ENCODE measurements at places on chromosomes 7 and 10.

GRCh38 chr7:131183611-131184119 lies 144.0 kb upstream of the MKLN1 start:
- no peak for DNase-seq

DNA sequence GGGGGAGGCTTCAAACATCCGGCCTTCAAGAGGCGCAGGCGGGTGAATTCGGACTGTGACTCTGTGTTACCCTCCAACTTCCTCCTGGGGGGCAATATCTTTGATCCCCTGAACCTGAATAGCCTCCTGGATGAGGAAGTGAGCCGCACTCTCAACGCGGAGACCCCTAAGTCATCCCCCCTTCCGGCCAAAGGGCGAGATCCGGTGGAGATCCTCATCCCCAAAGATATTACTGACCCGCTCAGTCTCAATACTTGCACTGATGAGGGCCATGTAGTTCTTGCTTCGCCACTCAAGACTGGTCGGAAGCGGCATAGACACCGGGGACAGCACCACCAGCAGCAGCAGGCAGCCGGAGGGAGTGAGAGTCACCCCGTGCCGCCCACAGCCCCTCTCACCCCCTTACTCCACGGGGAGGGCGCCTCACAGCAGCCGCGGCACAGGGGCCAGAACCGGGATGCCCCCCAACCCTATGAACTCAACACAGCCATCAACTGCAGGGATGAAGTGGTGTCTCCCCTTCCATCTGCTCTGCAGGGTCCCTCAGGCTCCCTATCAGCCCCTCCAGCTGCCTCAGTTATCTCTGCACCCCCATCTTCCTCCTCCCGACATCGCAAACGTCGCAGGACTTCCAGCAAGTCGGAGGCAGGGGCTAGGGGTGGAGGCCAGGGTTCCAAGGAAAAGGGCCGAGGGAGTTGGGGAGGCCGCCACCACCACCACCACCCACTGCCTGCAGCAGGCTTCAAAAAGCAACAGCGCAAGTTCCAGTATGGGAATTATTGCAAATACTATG lies 1.1 kb downstream of the MEPCE start:
- peak; percentile 29 for DNase-seq

- no peak for DNase-seq
Observed at GRCh38 chr7:151844071-151844824, 32.7 kb downstream of the PRKAG2 start.

DNA sequence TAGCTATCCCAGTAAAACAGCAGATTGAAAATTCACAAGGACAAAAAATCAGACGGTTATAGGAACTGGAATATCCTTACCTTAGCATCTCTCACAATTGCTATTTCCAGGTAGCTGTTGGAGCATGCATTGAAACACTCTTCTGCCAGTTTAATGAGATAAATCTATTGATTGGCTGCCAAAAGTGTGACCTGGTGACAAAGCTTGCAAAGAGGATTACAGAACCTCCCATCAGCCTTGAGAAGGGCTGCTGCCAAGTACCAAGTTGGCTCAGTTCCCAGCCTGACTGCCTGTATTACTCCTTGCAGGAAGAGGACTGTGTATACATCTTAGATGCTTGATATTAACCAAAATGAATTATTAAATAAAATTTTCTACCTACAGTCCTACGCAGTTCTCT lies 5.1 kb downstream of the PRLHR start:
- DNase-seq, result no peak

DNA sequence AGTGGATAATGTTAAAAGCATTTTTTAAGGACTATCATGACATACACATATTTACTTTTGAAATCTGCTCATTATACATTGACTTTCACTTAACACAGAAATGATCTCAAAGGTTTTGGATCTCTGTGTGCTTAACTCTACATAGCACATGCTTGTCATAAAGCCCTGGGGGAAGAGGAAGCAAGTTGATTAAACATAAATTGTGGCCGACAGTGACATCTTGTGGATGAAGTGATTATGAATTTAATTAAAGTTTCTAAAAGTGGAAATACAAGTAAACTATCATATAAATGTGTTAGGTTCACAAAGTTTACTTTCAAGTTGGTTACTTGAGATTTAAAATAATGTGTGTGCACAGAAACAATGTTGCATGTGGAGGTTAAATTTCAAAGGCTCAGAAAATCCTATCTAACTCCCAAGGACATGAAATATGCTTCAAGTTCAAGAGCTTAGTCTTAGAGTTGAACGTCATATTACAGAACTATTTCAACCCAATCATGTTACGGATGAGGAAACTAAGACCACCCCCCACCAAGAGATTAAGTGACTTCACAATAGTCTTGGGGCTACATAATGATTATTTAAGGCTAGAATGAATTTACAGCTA lies 1247.8 kb downstream of the GATA3 start:
- no peak for DNase-seq

- DNase-seq, result no peak
Observed at GRCh38 chr10:111837985-111838384, 345.6 kb downstream of the GPAM start.

DNA sequence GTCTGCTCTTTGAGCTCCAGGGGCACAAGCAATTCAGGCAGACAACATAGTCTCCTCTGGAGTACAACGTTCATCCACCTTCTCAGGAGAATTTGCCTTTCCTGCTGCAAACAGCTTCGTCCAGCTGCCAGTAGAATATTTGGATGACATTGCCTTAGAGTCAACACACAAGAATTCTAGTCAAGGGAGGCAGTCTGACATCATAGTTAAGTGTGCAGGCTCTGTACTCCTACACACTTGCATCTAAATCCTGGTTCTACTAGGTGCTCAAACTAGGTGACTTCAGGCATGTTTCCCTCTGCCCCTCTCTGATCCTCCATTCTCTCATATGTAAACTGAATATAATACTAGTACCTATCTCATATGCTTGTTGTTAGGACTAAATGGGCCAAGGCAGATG lies 314.8 kb downstream of the HPSE2 start:
- no peak for DNase-seq

- DNase-seq, result no peak
Observed at GRCh38 chr7:26538216-26538615, 246.6 kb downstream of the SNX10 start.

GRCh38 chr10:6990891-6991290 lies 410.8 kb upstream of the PRKCQ start:
- DNase-seq, result no peak

GRCh38 chr10:3829156-3830050 lies 44.4 kb upstream of the KLF6 start:
- no peak for DNase-seq

DNA sequence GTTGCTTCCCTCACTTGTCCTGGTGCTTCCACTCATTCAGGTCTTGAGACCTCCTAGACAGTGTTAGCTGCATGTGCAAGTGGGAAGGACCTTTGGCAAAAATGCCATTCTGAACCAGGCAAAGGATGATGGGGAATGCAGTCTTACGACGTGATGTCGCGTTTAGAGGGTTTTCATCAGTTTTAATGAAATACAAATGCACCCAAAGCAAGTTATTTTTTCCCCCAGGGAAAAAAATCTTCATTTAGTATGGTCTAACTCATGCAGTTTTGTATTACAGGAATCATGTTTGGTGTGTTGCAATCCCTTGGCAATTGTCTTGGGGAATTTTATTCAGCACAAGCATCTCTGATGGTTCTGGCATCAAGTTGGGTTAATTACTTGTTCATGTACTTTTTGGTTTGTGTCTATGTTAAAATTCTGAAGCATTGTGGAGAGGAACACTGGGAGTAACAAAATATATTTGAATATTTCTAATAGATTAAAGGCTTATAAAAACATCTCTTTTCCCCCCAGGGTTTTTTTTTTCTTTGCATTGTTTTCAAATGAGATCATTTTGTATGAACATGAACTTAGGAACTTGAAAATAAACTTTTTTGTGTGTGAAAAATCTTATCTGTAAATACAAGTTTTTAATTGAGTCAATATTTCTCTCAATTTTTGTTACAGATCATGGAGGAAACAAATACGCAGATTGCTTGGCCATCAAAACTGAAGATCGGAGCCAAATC lies 188.9 kb downstream of the BICC1 start:
- no peak for DNase-seq

DNA sequence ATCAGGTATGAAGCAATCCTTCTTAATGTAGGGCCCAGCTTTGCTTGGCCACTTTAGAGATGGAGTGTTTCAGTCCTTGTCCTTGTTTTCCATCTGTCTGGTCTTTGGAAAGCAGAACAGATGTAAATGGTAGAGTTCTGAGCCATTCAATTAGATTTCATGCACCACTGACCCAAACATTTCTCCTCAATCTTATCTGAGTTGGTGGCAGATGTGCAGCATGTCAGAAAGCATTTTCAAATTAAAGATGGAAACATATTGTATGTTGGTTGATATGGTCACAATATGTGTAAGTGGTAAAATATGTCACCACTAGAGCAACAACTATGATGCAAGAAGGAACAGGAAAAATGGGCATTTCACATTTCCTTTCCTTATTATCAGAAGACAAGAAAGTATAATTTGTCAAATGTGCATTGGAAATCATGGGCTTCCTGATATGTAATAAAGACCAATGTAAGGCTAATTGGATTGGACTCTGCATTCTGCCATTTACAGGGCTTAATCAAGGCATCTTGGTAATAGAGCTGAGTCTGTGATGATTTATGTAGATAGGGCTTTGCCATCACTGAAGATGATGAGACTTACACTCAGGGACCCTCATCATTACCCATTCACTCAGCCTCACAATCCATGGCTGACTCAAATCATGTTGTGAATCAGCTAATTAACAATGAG lies 750.7 kb downstream of the NRG3 start:
- no peak for DNase-seq

GRCh38 chr7:156198277-156198676 lies 386.0 kb upstream of the SHH start:
- no peak for DNase-seq

DNA sequence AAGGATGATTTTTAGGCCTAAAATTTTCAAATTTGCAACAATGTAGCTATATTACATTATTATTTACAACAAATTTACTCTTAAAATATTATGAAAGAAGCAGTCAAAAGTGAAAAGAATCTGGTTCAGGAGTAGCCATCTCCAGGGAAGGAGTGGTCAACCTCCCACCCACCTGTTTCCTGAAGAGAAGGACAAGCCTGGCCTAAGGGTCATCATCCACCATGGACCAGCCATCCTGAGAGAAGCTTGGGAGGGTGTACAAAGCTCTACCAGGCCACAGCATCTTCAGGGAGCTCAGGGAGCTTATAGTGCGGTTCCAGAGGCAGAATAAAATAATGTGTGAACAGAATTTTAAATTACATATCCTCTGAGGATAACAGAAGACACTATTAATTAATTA lies 38.1 kb downstream of the COL1A2 start:
- DNase-seq, result no peak

DNA sequence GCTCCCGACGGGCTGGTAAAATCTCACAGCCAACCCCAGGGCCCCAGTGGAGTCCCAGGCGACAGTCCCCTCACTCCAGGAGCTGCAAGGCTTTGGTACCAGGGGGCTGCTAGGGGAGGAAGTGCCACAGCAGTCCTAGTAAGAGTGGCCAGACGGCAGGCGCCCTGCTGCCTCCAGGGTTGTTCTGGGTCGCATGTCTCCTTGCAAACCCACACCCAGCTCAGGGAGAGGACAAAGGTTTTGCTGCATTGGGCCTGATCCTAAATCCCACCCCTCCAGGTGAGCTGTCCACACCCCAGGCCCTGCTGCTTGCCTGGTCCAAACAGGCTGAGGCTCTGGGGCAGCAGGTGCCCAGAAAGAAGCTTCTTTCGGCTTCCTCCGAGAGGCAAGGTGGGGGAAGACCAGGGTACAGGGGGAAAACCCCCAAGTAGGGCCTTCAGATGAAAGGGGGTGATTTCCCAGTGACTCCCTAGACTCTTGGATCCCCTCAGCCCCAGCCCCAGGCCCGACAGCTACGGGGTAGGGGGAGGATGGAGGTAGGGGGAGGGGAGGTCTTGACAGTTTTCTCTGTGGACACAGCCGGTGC lies 4.2 kb upstream of the KCP start:
- no peak for DNase-seq

DNA sequence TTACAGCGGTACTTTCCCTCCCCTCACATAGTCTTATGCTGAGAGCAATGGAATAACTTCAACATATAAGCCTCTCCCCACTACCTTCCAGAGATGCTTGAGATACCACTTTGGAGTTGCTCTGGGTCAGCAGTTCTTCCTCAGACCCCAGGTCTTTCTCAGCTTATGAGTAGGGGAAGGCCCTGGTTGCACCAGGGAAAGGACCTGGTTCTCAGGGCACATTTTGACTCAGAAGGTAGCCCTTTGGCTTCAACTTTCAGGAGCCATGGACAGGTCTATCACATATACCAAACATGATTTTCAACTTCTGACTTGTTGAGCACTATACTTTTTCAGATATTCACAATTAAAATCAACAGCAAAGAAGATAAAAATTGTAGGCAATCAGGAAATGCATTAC lies 11.5 kb upstream of the FIGNL1 start:
- no peak for DNase-seq

DNA sequence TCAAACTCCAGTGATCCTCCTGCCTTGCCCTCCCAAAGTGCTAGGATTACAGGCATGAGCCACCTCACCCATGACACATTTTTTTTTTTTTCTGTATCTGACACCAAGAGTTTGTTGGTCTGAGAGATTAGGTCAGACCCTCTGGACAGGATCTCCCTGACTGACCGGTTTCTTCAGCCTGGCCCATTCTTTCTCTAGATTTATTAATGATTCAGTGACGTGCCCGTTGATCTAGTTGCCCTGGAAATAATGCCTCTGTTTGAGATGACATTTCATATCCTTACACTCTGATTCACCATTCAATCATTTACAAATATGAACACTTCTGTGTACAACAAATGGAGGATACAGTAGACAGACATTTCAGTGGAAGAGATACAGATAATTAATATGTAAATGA lies 1.4 kb upstream of the ZNF212 start:
- no peak for DNase-seq

DNA sequence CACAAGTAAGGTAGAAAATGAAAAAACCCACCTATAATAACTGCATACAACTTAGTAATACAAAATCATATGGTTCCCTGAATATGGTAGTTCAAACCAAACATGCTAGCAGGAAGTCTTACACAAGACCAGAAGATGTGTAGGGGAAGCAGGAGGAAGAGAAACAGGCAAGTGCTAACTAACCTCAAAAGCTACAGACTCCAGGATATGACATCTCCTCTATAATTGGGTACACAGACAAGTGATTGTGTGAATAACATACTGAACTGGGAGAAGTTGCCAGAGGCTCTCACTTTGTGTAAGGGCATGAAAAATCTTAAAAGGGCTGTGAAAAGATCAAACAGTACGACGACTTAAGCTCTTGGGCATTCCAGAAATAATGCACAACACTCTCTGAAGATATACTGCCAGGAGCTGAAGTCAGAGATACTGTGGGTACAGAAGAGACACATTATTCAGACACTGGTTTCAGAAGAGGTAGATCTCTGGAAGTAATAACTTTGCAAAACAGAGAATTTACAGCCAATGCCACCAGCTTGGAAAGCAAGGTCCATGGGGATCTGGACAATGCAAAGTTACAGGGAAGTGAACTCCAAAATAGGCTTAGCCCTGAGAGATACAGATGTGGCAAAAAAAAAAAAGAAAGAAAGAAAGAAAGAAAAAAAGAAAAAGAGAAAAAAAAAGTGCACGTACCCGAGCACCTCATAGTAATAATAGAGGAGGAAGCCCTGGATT lies 767.2 kb downstream of the TNS3 start:
- no peak for DNase-seq

GRCh38 chr7:8261711-8262695 lies at the start of gene ICA1:
TSS of gene ICA1 (minus strand) at chr7:8262167. CDS start at chr7:8235926, 26,241 bp downstream.
- peak; percentile 20 for DNase-seq

GRCh38 chr10:87677595-87677994 lies 17.9 kb downstream of the PAPSS2 start:
- DNase-seq, result no peak

Measured in activated T-helper 2 cell treated with anti-CD3 and anti-CD28 coated beads, Interferon-gamma antibody, Interleukin-2, Interleukin-4, amounts not matched to agents 10 μg/mL and 5 μg/mL and 100 μg/mL, durations not matched to agents 14 hours and 24 hours and 36 hours (primary cell).